ENCODE measurements at places on chromosomes 12 and 14. TPM values are rescaled to one million over a fixed set of nuclear protein-coding genes. Genes with fewer than 3 reads are reported as not detected.

SYT1 gene
- 1.7 TPM for total RNA-seq

AKAP3 gene
- total RNA-seq = 1.1 TPM

GRCh38 chr12:83859021-83859420, 1053.6 kb downstream of the SLC6A15 start:
- H3K27ac ChIP-seq = no peak overlapping the region
- peaks cover 7% of the 10 kb centered on the region for H3K36me3 ChIP-seq
- no peaks in the 10 kb centered on the region for H3K27me3 ChIP-seq
- DNase-seq = no peak

GRCh38 chr14:32419429-32419828, 90.3 kb downstream of the AKAP6 start:
- no peaks in the 10 kb centered on the region for H3K27me3 ChIP-seq
- no peak for DNase-seq
- no peak overlapping the region for H3K27ac ChIP-seq
- H3K36me3 ChIP-seq = peaks cover 2% of the 10 kb centered on the region
- H3K4me1 ChIP-seq = peaks cover 17% of the 10 kb centered on the region
- no peak overlapping the region for H3K4me3 ChIP-seq

- H3K4me1 ChIP-seq = peaks cover 28% of the 10 kb centered on the region
- H3K27me3 ChIP-seq = no peaks in the 10 kb centered on the region
These were observed 525.8 kb upstream of the ATP2B1 start for GRCh38 chr12:90234472-90234871.
